ENCODE measurements at places on chromosomes 12 and 14.

DNA sequence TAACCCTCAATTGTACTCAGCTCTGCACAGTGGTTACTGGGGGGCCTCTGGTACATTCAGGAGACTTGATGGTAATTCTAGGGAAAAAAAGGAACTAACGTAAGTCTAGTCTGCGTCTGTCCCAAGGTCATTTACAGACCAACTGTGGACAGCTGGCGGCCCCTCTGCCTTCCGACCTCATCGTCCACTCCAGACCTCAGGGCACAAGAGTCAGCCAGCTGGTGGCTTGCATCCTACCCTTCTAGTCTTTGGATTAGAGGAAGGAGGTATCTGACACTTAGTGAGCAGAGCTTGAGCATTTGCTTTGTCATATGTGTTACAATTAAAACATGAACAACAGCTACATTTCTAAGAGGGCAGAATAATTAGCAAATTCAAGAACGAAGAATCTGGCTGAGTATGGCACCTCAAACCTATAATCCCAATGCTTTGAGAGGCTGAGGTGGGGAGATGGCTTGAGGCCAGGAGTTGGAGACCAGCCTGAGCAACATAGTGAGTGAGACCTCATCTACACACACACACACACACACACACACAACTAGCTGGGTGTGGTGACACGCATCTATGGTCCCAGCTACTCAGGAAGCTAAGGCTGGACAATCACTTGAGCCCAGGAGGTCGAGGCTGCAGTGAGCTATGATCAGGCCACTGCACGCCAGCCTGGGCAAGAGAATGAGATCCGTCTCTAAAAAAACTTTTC, 36.5 kb downstream of the SSH1 start:
- DNase-seq, result no peak

- no peak for DNase-seq
Measured at GRCh38 chr14:24139272-24139934, 2.0 kb downstream of the EMC9 start.

GRCh38 chr12:33942172-33942571, 80.1 kb upstream of the ALG10 start:
- no peak for DNase-seq

DNA sequence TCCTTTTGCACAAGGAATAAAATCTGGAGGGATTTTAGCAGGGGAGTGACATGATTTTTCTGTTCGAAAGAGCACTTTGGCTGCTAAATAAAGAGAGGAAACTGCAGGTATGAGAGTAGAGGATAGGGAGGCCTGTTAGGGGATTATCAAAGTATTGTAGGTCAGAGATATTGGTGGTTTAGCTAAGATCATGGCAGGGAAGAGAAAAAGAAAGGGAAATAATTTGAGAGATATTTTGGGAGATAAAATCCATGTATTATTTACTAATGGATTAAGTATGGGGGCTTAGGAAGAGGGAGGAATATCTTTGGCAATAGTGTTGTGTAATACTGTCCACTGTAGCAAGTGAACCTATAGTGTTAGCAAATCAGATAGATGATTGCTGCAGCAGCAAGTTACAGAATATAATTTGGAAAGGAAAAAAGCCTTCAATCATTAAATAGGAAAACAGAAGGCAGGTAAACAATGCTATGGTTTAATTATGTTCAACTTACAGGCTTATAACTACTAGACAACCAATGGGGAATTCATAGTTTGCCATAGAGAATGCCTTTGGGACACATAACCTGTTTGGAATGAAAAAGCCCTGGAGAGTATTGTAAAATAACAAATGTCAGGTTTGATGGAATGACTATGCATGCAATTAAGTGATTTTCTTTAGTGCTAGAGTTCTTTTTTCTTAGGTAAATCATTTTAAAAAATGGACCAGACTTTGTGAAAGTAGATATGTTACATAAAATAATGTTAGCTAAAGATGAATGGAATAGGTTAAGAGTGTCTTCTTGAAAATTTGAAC, 50.5 kb downstream of the ADIPOR2 start:
- DNase-seq, result no peak

GRCh38 chr14:26377150-26377549, 220.7 kb downstream of the NOVA1 start:
- no peak for DNase-seq

DNA sequence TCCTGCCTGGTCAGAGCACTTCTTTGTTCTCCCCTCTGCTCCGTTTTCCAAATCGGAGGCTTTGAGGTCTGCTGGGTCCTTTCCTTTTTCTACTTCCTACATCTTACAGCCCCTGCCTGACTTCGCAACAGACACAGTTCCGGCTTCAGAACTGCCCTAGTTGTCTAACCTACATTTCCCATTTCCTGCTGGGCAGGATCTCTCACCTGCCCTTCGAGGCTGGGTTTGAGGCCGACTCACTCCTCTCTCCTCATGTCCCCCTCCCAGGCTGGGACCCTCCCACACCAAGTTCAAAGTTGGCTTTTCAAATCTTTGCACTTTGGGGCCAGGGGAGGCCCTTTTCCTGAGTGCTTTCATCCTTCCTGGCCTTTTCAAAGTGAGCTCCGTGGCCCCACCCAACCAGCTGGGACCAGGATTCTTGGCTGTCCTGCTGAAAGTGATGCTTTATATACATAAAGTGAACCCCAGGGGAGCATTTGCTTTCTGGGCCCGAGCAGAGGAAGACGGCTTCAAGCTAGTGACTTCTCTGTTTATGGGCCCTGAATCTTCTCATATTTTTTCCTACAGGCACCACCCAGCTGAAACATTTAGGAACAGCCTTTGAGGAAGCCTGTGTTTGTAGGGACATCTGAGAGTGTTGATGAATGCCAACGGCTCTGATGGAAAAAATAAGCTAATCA, 281.0 kb upstream of the CRY1 start:
- DNase-seq, result no peak

- DNase-seq, result no peak
Measured at GRCh38 chr12:70196811-70197281, 46.4 kb upstream of the CNOT2 start.

DNA sequence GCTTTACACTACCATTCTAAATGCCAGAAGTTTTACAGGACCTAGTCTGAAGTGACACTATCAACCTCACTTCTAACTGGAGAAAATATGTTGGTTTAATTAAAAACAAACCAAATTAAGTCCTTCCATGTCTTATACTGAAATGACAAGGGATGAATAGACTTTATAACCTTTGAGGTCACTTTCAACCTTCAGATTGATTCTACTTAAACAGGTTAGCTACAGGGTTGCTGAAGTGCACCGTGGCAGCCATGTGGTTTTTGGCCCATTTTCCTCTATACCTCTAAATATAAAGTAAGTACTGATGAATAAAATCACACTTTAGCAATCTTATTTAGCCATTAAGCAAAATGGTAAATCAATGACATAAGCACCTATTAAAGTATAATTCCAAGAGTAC, 3.9 kb downstream of the SLC38A2 start:
- DNase-seq, result no peak

DNA sequence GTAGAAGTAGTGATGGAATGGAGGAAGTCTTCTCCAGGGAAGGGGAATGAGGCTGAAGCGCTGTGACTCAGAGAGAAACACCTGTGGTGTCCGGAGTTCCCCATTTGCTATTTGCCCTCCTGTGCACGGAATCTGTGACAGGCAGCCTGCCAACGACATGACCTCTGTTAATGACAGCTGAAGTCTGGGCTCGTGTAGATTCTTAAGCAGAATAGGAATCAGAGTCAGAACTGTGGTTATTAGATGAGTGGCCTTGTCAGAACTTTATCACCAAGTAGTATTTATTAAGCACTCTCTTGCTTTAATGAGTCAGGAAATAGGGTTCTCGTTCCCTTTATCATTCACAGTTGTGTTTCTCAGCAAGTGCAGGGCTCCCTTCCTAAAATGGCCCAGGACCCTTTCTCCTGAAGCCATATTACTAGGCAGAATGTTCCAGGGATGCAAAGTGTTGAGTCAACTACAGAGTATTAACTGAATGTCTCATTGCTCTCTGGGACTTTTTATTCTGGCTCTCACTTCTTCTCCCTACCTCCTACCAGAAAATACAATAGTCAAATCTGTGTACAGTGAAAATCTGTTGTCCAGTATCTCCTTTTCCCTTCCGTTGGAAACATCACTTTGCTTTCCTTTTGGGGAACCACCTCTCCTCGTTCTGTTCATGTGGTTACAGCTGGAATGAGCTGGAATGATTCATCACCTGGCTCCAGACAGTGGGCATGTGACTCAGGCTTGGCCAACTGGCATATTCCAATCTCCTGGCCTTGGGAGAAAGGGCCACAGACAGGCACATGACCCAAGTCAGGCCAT, 77.8 kb upstream of the MAX start:
- DNase-seq, result peak; percentile 94

- no peak for DNase-seq
Measured at GRCh38 chr12:29673346-29673745, 110.4 kb downstream of the TMTC1 start.

DNA sequence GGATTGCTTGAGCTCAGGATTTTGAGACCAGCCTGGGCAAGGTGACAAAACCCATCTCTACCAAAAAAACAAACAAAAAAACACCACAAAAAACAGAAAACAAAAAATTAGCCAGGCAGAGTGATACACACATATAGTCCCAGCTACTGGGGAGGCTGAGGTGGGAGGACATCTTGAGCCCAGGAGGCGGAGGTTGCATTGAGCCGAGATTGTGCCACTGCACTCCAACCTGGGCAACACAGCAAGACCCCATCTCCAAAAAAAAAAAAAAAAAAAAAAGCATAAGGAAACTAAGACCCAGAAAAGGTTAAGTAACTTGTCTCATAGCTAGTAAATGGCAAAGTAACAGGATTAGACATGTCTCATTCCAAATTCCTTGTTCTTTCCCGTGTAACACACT, 56.3 kb upstream of the PSMA6 start:
- DNase-seq, result no peak

Measured in GM12878 (cell line).